Glutamatergic neuron (in vitro differentiated cells): ENCODE measurements at places on chromosomes 6 and 20.
A peak's percentile ranks its signal among the peaks of the same experiment; 100 is the strongest.

GRCh38 chr20:22561965-22562577, 22.3 kb downstream of the FOXA2 start:
- no peak for DNase-seq

DNA sequence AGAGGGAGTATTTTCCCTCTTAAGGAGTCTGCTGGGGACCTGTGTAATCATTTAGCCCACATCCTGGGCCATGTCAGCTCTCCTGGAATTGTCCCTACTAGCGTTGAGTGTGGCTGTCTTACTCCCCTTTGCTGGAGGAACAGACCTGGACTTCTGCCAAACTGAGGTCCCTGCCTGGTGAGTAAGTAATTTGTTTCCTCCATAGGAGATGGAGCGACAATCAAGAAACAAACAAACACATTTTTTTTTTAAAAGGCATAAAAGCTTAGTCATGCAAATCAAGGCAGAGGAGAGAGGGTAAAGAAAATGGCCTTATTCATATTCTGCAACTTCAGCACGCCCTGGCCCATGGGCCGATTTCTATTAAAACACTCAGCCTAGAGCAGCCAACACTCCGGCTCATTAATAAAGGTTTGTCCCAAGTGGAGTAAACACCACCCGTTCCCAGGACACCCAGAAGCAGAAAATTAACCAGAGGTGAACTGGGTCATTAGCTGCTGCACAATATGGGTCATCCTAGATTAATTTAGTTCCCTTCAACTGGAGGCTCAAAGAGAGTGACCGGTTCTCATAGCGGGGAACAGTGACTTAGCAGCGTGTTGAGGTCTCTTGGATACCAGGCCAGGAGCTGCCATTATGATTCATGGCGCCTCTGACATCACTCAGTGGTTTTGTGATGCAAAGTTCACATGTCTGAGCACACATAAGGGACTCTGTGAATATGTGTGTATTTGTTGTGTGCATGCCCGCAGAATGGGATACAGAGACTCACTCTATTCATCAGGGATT, 165.0 kb upstream of the SULF2 start:
- DNase-seq: no peak

GRCh38 chr6:76495909-76496308, 423.4 kb upstream of the IMPG1 start:
- no peak for DNase-seq

GRCh38 chr20:63876489-63877036, 11.5 kb downstream of the TPD52L2 start:
- DNase-seq: no peak

DNA sequence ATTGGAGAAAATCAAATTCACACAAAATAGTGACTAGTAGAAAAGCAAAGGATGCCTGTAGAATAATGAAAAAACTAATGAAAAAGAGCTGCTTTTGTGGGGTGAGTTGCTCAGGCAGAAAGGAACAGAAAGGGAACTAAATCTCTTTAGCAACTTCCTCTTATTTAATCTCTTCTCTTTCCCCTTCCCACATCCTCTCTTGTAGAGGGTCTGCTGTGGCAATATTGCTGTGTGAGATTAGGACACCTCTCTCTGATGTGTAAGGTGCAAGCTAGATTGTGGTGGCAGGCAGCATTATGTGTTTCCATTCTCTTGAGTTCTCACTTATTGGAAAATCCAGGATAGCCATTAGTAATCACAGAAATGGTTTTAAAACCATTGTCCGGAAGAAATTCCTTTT, 49.7 kb downstream of the SYNE1 start:
- DNase-seq: no peak

GRCh38 chr6:26115226-26115625, 28.0 kb downstream of the HFE start:
- no peak for DNase-seq

DNA sequence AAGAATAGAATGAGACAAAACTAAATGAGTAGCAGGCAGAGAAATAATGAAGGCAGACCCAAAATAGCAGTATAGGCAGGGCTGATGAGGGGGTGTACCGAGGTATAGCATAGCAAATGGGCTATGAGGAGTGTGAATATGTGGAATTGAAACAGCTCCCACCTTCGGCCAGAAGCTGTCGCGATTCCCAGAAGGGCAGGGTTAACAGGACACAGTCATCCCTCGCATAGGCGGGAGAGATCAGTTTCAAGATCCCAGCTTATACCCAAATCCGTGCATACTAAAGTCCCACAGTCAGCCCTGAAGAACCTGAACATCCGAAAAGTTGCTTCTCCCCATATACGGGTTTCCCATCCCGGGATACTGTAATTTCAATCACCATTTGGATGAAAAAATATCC, 82.7 kb downstream of the PTPRK start:
- no peak for DNase-seq

- DNase-seq: peak; percentile 57
These were observed at the start of gene SASH1 for GRCh38 chr6:148342350-148343046. TSS of gene SASH1 (plus strand) at chr6:148342838. CDS start at chr6:148343068, 230 bp downstream.
